Effector CD4-positive, alpha-beta T cell (primary cell): ENCODE measurements at places on chromosomes 3 and 15.

DNA sequence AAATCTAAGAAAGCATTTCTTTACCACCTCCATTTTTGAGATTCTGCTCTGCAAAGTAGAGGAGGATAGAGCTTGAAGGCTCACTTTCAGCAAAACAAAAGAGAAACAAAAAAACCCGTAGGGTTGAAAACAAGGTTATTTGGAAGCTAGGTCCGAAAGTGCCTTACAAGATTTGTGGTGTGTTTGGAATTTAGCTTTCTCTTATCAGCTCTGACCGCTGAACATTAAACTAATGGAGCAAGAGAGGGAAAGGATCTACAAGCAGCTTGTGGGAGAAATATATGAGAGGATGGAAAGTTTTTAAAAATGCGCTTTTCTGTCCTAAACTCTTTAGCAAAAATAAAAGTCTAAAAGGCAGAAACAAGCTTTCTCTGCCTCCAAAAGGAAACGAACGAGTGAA is 545.5 kb downstream of the NTRK3 start:
- no peak for DNase-seq

GRCh38 chr3:11651477-11651876 is 7.8 kb upstream of the VGLL4 start:
- no peak for DNase-seq

- no peak for DNase-seq
Measured at GRCh38 chr15:71262599-71262998, 147.3 kb downstream of the THSD4 start.

DNA sequence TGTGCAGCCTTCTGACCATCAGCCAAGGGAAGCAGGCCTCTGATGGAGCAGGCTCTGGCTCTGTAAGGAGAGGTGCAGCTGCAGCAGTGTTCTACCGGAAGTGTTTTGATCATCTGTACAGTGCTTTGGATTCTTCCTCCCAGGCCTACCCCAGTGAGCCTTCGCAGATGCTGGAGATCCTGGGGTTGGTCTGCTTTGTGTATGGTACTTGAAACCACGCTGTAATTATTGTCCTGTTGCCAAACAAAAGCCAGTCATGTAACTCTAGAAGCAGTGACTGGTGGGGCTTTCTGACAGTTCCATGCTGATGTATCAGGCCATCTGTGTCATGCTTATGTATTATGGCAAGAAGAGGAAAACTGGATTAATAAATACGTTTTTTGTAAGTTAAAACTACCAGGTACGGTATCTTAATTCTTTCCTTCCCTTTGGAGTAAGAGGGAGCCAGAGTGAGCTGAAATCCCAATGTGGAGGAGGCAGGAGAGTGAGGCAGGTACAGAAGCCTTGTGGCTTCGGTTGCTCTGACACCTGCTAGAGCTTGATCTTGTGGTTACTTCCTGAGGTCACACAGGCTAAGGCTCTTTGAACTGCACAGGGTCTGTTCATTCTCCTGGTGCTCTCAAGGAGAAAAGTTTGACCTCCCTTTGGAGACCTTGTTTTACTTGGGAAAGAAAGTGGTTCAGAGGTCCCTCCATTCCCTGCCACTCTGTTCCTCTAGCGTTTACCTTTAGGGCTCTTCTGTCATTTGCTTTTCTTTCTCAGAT is 3.7 kb downstream of the TMEM42 start:
- no peak for DNase-seq

DNA sequence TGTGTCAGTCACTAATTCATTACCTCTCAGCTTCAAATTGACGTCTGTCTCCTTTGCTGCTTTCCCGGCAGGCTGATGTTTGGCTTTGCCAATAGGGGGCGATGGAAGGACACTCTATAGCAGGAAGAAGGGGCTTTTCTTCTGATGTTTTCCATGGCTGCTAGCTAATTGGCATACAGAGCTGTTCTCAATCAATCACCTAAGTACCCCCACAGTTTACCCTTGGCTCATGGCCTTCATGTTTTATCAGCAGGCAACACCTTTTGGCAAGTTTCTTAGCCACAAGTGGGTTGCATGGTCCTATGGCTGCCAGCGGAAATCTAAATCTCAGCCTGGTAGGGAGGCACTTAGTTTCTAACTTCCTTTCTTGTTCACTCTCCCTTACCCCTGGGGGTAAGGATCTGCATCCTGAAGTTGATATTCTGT is 45.0 kb downstream of the ESYT3 start:
- DNase-seq: no peak
